ENCODE measurements at places on chromosomes 1 and 21.

DNA sequence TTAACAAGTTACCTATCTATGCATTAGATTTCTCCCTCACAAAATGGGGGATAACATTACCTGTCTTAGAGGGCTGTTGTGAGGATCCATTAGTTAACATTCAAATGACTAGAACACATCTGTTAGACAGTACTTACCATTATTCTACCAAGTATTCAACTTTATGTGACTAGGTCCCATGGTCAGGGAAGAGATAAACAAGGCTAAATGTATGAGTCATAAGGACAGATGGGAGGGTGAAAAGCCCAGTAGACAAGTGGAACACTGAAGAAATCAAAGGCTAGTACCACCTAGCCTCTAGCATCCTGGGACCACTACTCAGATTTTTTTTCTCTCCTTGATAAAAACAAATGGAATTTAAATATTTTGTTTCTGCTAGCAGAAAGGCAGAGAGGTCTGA lies 9.0 kb upstream of the VHLL start:
- DNase-seq: no peak

DNA sequence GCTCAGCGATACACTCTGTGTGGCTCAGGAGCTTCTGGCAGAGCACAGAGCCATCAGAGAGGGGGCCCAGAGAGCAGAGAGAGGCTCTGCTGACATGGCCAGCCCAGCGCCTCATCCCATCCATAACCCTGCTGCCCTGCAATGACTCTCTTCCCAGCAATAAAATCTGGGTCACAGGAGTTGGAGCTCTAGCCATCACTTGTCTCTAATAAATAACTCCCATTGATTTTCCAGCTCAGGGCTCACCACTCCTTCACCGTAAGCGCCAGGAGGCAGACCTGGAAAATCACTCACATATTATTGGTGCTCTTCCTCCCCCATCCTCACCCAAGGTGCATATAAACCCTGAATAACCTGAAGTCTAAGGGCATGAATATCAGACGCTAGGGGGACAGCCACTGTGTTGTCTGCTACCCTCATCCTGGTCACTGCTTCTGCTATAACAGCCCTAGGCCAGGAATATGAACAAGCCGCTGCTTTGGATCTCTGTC lies at the start of gene APCS:
Gene APCS, plus strand, starts transcription at position 366 of the 491 bp plus-strand sequence. Its CDS starts 96 bp downstream, at position 462.
- no peak for DNase-seq

DNA sequence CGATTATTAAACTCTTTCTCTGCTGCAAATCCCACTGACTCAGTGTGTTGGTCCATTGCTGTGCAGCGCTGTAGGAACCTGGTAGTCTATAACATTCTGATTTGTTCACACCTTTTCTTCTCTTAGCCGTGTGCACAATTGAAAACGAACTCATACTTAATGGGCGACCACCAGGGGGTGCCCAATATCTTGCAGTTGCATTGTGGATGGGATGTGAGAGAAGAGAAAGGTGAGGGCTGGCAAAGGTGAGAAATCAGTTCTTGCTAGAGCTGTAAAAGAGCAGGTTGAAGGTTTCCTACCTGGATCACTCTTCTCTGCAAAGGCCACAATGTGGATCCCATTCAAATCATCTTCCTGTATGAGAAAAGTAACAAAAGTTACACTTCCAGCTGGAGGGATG lies 51.0 kb downstream of the CASQ2 start:
- peak; percentile 34 for DNase-seq

DNA sequence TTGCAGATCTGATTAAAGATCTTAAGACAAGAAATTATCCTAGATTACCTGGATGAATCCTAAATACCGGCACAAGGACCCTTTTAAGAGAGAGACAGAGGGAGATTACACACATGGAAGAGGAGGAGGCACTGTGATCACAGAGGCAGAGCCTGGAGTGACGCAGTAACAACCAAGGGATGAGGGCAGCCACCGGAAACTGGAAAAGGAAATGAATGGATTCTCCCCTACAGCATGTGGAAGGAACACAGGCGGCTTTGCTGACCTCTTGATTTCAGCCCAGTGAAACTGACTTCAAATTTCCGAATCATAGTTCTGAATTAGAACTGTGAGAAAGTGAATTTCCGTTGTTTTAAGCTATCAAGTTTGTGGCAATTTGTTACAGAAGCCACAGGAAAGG lies 50.2 kb upstream of the IVNS1ABP start:
- no peak for DNase-seq

DNA sequence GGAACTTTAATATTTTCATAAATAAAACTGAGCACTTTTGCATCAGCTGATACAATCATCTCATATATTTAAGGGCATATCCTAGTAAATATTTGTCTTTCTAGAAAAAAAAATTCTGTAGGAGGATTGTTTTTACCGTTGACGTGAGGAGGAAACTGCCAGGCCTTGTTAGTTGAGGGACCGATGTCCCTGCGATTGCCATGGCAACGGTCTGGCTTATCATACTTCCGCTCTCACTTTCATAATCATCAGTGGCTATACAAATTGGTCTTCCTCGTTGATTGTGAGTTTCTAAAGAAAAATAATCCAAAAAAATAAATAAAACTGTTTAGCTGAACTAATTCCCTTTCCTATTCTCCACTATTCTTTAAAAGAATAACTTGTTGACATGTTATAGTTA lies 69.3 kb upstream of the ANGPTL3 start:
- no peak for DNase-seq

DNA sequence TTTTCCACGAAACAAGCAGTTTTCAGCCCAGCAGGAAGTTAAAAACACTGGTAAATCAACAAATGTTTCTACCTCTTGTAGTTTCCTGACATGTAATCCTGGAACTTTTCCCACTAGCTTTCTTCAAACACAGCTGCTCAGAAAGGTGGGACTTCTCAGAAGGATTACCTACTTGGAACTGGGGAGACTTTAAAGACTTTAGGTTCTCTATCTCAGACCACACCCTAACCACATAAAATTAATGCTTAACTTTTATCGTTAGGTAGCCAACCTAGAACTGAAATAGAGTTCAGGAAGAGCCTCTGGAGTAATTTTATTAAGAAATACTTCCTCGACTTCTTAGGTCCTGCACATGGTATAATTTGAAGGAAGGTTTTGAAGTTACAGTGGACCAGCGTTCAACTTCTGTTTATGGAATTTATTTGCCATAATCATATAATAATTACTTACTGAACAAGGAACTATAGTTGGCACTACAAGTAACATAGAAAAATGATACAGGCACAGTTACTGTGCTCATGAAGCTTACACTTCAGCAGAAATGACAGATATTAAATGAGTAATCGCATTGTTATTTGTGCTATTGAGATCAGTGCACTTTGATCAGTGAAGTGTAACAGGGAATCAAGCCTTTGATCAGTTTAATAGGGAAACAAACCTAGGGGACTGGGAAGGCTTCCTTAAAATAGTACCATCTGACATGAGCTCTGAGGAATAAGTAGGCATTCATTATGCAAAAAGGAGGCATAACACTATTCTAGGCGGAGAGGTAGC lies at the start of gene BCL2L15:
Gene BCL2L15, minus strand, starts transcription at position 180 of the 774 bp plus-strand sequence. CDS start 206 bp downstream, outside the sequence.
- DNase-seq: no peak

DNA sequence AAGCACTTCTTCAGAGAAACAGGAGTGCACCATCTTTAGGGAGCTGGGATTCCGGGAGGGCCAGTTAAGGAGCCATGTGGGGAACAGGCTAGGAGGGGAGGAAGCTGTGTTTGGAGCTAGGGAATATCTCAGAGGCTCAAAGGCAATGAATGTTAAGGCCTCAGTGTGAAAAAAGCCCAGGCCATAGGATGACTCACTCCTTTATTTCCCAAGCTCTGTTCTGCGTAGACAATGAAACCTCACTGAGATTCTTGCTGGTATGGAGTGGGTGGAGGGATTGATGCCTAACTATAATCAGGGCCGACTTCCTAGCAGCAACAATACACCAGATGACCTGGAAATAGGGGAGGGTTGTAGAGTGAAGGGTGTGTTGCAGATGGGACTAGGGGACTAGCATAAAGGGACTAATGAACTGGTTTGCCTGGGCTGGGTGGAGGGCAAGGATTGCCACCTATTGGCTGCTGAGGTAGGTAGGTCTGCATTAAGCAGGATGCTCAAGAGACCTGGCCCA lies 2.1 kb downstream of the GNAT2 start:
- DNase-seq: no peak

DNA sequence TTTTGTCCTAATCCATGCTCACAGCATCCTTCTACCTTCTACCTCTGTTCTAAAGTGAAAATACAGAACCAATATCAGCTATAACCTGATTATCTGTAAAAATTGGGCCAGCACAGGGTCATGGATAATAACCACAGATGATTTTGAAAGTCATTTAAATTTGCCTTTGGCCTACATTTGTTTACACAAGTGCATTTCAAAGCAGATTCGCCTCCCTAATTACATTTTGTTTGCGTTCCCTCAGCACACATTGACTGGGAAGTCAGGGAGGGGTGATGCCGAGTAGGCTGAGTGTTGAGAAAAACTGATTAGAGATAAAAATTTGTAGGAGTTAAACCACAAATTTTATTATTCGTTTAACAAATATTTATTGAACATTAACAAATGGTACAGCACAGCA lies 19.2 kb upstream of the RGS8 start:
- no peak for DNase-seq

DNA sequence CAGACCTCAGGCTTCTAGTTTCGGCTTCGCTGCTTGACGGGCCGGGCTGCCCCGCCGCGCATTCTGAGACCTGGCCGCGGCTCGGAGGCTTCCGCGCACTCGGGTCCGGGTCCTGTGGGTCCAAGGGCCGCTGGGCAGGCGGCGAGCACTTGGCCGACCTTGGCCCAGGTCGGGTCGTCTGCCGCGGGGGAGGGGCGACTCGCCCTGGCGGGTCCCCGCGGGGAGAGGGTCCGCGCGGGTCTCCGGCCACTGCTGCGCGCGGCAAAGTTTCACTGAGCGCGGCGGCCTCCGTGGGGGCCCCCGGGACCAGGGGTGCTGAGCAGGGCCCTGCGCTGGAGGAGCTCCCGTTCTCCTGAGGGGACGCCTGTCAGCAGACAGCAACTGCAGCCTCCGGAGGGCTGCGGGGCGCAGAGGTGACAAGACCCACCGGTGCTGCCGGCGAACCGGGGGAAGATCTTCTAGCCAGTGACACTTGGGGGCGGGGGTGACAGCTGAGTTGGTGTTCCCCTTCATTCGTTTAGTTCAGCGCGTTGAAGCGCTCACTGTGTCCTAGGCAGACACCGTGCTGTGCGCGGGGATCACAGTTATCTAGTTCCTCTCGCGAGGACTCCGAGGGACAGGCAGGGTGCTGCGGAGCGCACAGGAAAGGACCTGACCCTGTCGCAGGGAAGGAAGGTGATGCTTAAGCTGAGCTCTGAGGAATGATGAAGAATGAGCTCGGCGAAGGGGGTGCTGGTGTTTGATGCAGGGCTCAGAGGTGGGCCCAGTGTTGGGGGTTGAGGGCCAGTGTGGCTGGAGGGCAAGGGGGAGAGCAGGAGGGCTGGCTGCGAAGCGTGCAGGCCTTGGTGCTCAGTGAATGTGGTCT lies 725 bp downstream of the MTFR1L start:
- DNase-seq: peak; percentile 36

DNA sequence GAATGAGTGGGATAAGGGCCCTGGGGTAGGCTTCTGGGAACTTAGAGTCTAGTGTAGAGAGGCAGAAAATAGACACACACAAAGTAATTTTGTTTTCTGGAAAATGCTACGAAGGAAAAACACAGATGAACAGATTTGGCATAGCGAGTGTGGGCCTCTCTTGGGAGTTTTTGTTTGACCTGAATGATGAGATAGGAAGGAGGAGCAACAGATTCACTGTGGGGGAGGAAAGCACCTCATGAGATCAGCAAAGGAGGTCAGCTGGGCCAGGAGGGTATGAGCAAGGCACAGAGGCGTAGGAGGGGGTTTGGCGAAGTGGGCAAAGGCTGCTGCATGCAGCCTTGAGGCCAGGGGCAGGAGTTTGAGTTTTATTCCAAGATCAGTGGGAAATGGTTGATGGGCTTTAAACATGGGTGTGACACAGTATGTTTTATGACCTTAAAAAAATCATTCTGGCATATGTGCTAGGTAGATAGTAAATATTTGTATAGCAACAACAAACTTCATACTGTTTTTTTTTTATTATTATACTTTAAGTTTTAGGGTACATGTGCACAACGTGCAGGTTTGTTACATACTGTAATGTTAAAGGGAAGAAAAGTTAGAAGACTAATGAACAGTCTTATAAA lies 57.9 kb downstream of the FGGY start:
- DNase-seq: peak; percentile 16

DNA sequence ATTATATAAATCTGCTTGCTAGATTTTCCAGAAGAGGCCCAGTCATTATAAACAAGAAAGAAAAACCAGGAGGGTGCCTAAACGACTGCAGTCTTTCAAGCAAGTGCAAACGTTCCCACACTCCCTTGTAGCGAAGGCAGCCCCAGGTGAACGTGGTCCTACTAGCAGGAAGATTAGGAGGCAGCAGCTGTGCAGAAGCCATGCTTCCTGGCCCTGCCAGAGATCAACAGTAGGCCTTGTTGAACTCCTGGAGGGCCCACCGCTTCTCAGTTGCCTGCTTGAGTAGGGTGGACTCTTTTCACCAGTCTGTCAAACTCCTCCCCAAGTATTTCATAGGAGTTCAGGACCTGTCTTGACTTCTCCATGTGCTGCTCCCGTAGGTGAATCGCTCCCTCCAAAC lies 163.0 kb upstream of the GORAB start:
- DNase-seq: no peak

GRCh38 chr1:200751717-200752116 lies 13.0 kb downstream of the CAMSAP2 start:
- DNase-seq: no peak

DNA sequence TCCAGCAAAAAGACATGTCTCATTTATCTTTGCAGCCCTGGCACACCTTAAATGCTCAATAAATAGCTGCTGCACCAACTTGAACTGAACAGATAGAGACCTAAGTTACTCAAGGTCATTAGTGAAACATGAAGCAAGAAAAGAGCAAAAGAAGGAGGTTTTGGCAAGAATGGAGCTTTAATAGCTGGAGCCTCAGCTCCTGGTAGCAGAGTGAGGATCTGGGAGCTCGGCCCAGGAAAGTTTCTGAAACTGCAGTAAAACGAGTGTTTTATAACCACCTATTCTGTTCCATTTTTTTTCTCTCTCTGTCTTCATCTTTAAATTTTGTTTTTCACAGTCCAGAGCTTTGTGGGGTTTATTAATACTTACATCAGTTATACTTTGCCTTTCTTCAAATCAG lies 207.5 kb downstream of the SETD4 start:
- no peak for DNase-seq

GRCh38 chr1:116415699-116416533 lies 42.9 kb downstream of the ATP1A1 start:
- no peak for DNase-seq

GRCh38 chr1:82125119-82125518 lies 324.4 kb downstream of the ADGRL2 start:
- DNase-seq: no peak

DNA sequence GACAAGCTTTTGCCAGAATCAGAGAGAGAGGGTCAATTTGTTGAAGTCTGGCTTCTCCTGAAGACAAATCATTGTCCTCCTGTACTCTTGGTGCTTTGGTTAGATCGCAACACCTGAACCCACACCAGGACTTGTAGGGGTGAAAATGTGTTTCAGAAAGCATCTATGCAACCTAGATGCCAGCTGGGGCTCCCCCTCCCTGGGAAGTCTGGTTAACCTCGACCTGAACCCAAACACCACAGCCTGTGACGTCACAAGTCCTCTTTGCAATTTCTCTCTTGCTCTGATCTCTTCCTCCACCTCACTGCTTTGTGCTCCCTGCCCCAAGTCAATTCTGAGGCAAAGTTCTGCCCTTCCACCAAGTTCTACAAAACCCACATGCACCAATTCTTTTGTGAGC lies 42.8 kb upstream of the USP24 start:
- no peak for DNase-seq

GRCh38 chr1:58941471-58942289 lies 157.8 kb upstream of the JUN start:
- no peak for DNase-seq

Measured in NCI-H2171 (cell line).